ENCODE measurements at places on chromosomes 16 and 17.

- DNase-seq, result no peak
Measured at GRCh38 chr17:7740481-7741001, 23.0 kb downstream of the DNAH2 start.

DNA sequence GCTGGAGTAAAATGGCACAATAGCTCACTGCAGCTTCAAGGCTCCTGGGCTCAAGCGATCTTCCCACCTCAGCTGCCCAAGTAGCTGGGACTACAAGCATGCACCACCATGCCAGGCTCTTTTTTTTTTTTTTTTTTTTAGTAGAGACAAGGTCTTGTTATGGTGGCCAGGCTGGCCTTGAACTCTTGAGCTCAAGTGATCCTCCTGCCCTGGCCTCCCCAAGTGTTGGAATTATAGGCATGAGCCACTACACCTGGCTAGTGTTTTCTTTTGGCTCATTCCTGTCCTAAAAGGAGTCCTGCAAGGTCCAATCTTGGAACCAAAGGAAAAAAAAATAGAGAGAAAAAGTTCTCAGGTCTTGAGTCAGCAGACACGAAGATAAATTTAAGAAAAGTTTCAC is 30.8 kb downstream of the PKD1L3 start:
- DNase-seq, result no peak

DNA sequence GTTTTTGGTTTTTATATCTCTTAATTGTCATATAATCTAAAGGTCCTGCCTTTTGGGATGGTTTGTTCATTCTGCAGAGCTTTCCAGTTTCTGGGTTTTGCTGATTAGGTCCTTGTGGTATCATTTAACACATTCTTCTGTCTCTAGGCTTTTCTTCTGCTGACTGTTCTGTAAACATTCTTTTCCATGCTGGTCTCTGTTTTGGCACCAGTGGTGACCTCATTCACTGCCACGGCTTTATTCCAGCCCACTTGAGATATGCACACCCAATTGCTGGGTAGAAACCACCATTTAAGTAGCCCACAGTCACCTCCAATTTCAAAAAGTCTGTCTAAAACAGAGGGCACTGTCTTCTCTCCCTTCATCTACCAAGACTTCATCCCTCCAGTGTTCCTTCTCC is 31.1 kb upstream of the COX10 start:
- no peak for DNase-seq

DNA sequence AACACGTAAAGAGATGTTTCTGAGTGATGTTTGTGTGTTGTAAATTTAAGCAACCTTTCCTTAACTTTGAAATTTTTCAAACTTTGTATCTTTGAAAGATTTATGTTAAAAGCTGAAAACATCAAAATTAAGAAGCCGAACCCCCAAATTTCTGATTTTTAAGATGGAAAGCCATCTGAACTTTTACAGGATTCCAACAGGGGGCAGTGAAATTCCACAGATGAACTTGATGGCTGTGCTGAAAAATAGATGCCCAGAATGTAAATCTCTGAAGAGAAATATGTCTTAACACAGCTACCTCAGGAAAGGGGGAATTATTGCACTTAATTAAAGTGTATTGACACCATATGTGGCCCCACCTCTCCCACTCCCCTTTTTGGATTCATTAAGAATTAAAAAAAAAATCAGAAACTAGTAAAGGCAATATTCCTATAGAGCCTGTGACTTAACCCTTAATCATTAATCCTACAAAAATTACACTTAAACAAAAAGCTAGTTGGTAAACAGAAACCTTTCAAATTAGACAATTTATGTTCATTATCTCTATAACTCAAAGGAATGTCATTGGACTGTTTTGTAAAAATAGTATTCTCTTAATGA is 597.9 kb downstream of the KCNJ2 start:
- DNase-seq, result no peak

GRCh38 chr17:66511135-66511534 is 208.7 kb downstream of the PRKCA start:
- no peak for DNase-seq

GRCh38 chr17:68539548-68540467 is 27.6 kb downstream of the PRKAR1A start:
- peak; percentile 35 for DNase-seq

GRCh38 chr16:4976611-4977145 is 18.5 kb downstream of the SEC14L5 start:
- no peak for DNase-seq

DNA sequence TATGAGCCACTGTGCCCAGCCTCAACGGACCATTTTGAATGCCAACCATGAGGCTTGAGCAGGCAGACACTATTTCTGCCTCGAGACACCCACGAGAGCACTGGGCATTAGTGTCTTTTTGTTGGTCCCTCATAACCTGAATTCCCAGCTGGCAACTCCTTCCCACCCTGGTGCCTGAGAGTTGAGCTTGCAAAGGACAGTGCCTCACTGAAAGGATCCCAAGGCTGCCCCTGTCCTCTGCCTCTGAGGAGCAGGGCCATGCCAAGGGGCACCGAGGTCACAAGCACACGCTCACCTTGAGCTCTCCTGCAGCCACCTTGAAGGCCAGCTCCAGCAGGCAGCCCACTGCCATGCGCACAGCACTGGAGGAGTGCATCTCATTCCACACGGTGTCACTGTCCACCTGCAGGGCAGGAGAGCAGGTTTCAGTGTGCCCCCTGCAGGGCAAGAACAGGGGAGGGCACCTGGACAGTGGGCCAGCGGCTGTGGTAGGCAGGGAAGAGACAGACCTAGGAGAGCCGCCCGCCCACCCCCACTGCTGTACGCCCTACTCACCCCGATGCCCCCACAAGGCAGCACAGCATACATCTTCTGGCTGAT is 12.8 kb downstream of the G6PC3 start:
- DNase-seq, result no peak
